HFF-Myc (cell line): ENCODE measurements at places on chromosomes 7 and 10.
A peak's percentile ranks its signal among the peaks of the same experiment; 100 is the strongest.

DNA sequence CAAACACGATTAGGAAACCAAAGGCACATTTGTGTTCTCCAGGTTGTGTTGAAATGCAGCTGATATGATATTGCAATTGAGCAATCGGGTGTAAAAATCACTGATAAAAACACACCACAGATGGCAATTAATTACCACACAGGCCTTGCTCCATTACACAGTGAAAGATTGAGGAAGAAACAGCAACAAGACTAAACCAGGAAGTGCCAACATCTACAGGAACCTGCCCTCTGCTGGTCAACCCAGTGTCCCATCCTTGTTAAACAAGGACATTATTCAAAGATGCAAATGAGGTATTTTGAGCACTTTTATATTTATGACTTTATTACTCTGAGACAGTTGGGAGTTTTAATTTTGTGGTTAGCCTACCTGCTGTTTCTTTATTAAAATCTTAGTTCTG is 765.6 kb upstream of the GHITM start:
- DNase-seq, result no peak

DNA sequence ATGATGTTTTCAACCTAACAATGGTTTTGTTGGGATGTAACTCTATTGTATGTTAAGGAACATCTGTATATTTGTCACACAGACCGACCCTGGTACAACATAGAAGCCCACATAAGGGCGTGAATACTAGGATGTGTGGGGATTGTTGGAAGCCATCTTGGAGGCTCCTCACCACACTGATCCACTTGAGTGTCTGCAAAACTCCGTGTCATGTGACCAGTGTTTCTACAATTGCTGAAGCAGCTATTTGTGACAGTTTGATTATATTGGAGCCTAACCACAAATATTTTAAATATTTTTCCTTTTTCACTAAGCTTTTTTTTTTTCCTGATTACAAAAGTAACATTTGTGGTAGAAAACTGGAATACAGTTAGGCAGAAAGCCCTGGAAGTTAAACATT is 27.9 kb downstream of the RALA start:
- peak; percentile 20 for DNase-seq

DNA sequence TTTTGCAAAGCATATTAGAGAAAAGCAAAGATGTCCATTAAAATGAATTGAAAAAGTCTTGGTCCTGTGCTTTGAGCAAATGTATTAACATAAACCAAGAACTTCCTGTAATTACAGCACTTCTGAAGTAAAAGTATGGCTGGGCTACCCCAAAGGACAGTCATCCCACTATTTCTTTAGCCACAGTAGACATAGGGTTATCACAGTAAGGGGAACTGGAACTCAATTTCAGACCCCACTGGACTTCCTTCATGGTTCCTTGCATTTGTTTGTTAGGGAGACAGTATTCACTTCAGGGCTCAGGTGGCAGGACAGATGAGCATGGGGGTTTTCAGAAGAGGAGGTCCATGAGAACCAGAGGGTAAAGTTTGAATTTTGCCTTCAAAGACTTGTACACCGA is 203.1 kb upstream of the PDE1C start:
- DNase-seq, result no peak

GRCh38 chr10:33371234-33371633 is 36.8 kb upstream of the NRP1 start:
- no peak for DNase-seq

DNA sequence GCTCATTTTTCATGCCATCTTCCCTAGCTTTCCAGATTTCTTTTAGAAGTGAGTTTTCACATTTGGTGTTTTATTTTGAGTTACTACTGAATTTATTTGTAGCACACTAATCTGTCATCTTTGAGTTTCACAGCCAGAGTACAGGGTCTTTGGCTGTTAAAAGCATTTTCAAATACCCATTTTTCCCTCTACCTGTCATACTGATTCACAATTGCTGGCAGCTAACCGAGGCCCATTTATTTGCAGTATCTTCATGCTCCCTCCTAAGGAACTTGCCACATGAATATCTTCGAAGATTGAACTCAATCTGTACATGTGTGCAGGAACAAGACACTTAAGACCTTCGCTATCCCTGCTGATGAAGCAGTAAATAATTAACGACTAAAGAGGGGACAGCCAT is 44.8 kb upstream of the DKK1 start:
- no peak for DNase-seq

DNA sequence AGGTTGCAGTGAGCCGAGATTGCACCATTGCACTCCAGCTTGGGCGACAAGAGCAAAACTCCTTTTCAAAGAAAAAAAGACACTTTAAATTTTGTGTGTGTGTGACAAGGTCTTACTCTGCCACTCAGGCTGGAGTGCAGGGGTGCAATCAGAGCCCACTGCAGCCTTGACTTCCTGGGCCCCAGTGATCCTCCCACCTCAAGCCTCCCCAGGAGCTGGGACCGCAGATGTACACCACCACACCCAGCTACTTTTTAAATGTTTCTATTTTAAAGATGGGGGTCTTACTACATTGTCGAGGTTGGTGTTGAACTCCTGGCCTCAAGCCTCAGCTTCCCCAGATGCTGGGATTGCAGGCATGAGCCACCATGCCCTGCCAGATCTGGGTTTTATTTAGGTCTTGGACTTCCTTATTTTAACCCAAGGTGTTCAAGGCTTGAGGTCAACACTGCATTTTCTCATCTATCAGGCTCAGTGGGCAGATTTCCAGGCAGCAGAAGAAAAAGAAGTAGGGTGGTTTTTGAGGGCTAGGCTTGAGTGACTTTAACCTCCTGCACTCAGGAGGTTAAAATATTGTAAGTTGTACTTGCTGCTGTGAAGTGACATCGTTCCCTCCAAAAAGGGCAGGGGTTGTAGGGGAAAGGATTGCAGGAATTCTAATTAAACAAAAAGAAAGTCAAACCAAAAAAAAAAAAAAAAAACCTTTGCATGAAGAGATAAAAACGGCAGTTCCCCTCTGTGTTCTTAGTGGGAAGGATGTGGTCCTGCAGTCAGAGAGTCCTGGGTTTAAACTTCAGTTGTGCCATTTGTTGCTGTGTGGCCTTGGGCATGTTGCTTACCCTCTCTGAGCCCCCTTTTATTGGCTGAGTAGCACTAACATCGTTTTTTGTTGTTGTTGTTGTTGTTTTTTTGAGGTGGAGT is 71.5 kb downstream of the CARD11 start:
- DNase-seq, result no peak

DNA sequence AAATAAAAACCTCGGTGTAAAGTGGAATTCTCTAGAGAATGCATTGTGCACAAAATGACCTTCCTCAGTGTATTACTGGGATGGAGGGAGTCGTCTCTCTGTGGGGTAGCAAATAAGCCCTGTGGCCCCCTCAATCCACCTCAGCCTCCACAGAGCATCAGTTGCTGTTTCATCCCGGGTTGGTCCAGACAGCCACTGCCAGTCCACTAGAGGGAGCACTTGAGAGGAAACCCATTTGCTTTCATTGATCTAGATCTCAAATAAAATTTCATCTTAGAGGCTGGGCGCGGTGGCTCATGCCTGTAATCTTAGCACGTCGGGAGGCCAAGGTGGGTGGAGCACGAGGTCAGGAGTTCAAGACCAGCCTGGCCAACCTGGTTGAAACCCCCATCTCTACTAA is 1128.7 kb downstream of the CNTNAP2 start:
- no peak for DNase-seq

GRCh38 chr10:80158598-80159127 is 26.1 kb downstream of the PLAC9 start:
- DNase-seq, result peak; percentile 100

GRCh38 chr7:117127585-117128168 is 174.4 kb downstream of the ST7 start:
- peak; percentile 51 for DNase-seq

DNA sequence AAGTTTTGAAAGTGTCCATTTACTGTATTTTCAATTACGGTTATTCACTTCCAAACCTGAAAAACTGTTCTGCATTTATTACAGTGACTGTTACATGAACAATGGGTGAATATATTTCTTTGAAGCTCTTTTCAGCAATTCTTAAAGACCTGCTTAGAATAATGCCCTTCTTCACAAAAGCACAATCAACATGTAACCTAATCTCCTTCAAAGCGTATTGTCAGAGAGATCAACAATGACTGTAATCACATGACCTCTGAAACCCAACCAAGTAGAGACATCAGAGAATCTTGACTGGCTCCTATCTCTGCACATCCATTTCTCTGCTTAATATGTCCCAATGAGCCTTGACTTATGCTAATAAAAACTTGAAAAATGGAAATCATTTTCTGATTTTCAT is 126.7 kb downstream of the NRCAM start:
- DNase-seq, result no peak

GRCh38 chr10:16848562-16849154 is 31.4 kb upstream of the RSU1 start:
- no peak for DNase-seq

GRCh38 chr7:101474178-101474577 is 111.5 kb downstream of the COL26A1 start:
- DNase-seq, result no peak

GRCh38 chr7:146862415-146862814 is 745.8 kb downstream of the CNTNAP2 start:
- no peak for DNase-seq

DNA sequence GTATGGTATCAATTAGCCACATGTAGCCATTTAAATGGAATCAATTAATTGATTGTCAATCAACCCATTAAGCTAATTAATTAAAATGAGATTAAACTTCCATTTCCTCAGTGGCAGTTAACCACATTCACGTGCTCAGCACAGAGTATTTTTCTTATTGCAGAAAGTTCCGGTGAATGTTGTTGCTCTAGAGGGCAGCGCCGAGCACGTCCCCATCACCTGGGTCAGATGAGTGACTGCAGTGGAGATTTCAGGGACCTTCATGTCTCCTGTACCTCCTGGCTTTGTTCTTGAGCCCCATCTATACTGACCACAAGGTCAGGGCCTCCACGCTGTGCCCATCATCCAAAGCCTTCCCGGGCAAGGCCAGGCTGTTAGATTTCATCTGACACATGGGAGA is 168.8 kb upstream of the MKI67 start:
- no peak for DNase-seq

DNA sequence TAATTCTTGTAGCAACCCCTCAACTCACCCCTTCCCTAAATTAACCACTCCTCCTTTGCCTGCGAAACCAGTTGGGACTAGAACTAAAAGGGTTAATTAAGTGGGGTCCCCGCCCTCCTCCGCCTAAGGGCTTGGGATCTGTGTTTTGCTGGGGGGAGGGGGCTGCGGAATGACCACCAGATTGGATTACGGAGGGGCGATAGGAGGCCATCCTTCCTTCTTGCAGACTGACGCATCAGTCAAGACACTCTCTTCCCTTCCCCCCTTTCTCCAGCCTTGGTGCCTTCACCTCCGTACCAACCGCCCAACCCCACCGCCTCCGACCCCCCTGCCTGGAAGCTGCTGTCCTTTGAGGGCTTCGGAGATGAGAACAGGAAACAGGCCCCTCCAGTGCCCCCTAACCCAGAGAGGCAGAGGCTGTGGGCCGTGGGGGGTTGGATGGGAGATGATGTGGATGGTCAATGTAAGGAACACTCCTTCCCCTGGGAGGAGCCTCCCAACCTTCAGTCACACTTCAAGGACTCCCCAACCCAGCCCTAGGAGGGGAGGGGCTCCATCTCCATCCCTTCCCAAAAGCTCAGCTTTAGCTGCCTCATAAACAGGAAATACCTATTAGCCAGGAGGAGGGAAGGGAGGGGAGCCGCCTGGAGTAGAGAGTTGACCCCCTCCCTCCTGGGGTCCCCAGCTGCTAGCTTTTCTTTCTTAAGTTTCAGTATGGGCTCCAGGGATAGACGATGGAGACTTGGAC is 997 bp upstream of the LDB1 start:
- DNase-seq, result peak; percentile 84

DNA sequence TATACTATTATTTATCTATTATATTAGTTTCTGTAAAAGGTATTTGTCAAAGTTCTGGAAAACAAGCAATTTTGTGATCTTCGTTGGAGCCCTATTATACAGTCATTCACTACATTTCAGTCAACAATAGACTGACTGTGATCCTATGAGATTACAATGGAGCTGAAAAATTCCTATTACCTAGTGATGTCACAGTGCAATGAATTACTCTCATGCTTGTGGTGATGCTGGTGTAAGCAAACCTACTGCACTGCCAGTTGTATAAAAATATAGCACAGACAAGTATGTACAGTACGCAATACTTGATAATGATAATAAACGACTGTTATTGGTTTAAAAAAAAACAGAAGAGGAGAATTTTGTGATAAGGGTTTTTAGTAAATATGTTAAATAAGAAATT is 21.4 kb downstream of the OR6V1 start:
- no peak for DNase-seq
